Activated CD4-positive, CD25-positive, alpha-beta regulatory T cell treated with anti-CD3 and anti-CD28 coated beads, Interleukin-2, amount 50 U/mL, for 24 hours (primary cell): ENCODE measurements at places on chromosomes 2 and 18.

- ATAC-seq = no peak
Observed at GRCh38 chr2:234850818-234851217, 101.0 kb upstream of the SH3BP4 start.

DNA sequence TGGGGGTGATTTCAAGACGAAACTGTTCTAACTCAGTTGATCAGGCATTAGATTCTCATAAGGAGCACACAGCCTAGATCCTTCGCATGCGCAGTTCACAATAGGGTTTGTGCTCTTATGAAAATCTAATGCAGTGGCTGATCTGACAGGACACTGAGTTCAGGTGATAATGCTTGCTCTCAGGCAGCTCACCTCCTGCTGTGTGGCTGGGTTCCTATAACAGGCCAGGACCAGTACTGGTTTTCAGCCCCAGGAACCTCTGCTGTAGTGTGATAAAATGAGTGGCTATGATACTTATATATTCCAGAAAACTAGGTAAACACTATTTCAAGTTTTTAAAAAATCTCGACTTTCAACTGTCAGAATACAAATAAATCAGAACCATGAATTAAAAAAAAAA is 271.4 kb downstream of the GALNT13 start:
- ATAC-seq = no peak

DNA sequence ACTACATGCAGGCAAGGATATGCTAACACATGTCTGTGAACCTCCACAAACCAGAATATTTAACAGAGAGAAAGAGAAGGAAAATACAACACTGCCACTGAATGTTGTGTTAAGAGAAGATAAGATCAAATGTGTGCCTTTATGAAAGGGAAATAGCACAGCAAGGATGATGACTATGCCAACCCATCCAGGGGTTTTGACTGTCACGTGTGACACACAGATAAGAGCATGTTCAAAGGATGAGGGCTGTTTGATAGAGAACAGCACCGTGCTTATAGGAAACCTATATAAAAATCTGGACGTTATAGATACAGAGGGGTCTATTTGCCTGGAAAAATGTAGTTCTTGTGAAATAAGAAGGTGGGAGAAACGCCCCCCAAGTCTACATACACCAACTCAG is 911.8 kb downstream of the CPS1 start:
- no peak for ATAC-seq

DNA sequence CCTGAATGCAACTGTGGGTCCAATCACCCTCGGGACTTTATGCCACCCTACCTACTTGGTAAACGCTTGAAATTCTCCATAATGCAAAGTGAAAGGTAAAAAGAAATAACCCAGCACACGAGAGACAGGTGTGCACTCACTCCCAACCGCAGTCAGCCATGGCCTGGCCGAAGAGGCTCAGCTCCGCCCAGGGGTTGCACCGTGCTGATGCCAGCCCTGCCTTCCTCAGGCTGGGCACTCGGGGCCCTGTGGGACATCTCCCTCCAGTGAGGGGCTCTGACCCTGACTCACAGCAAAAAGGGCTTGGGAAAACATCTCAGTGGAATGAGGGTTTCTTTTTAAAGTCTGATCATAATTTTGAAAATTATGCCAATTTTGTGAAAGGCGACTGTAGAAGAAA is 13.3 kb downstream of the SLC66A2 start:
- ATAC-seq = no peak

DNA sequence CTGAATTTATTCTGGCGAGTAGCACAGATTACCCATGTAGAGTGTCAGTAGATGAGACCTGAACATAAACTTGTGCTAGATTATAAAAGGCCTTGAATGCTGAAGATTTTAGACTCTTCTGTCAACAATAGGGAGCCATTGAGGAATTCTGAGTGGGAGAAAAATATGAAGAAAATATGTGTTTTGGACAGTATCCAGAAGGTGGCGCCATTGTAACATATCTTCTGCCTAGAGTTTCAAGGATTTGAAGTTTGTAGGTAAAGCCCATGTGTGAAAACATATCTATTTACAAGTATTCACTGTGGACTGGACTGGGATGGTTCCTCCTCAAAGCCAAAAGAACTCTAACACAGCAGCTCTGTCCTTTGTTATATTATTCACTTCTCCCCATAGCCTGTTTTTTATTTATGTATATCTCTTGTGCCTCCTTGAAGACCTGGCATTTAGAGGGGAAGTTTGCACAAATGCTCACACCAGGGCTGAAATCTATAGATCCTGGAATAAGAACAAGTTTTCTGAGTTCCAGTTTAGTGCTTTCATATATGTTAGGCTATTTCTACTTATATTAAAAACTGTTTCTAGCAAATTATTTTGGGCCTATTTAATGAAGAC is 124.9 kb downstream of the RDH14 start:
- ATAC-seq = no peak

DNA sequence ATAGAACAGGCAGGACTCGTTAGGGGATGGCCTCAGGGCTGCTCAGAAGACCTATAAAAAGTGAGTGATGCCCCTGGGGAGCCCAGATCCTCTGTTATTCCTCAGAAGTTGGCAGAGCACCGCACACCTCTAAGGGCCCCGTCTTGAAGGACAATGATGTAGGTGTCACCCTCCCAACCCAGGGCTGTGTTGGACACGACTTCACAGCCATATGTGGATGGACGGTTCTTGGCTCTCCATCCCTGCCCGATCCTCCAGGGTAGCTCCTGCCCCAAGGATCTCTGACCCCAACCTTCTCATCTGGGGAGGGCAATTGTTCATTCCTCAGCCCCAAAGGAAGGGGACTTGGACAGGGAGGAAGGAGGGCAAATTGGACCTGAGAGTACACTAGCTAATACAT is 246.1 kb downstream of the DYSF start:
- ATAC-seq = no peak

DNA sequence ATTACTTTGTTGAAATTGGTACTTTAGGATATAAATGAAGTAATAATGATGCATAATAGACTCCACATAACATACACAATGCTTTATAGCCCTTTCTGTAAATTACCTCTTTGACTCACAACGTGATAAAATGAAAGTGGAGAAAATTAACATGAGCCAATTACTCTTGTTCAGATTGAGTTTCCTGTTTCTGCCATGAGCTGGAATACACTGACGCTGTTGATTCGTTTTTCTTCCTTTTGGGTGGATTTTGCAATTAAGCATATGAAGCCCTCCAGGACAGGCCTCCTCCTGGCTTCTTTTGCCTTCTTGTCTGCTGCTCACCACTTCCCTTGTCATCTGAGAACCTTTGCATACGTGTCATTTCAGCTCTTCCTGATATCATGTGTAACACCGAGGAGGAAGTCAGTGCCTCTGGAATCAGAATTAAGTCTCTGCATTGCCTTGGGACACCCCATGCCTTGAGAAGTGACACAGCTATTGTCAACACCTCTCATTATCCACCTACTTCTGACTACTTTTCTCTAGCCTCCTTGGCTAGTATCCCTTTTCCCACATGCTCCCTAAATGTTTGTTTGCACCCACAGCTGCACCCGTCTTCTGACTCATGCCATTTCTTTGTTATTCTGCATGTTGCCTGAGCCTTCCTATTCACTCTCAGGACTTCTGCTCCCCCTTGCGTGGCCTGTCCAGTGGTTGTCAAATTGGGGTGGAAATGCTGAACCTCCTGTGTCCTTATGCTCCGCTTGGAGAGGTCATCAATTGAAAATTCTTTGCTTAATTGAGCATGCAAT is 134.1 kb downstream of the FMNL2 start:
- ATAC-seq = no peak

GRCh38 chr2:145022666-145023333 is 502.9 kb upstream of the ZEB2 start:
- ATAC-seq = no peak

- ATAC-seq = no peak
Observed at GRCh38 chr2:21453723-21454450, 330.1 kb downstream of the TDRD15 start.

- ATAC-seq = no peak
Observed at GRCh38 chr2:33205693-33206434, 259.1 kb downstream of the LTBP1 start.

DNA sequence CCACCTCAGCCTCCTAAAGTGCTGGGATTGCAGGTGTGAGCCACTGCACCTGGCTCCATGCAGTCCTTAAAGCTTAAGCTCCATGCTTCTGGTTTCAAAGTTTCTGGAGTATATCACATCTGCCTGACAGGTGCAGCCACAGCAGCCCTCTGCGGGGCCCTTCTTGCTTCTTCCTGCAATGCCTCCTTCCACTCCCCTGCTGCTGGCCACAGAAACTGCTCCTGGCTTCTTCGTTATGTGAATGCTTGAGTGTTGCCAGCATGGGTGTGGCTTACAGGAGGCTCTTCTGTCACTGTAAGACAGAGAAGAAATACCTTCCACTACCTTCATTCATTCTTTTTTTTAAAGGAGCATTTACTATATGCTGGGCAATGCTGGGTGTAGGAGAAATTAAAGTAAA is 10.1 kb upstream of the CCBE1 start:
- ATAC-seq = no peak

DNA sequence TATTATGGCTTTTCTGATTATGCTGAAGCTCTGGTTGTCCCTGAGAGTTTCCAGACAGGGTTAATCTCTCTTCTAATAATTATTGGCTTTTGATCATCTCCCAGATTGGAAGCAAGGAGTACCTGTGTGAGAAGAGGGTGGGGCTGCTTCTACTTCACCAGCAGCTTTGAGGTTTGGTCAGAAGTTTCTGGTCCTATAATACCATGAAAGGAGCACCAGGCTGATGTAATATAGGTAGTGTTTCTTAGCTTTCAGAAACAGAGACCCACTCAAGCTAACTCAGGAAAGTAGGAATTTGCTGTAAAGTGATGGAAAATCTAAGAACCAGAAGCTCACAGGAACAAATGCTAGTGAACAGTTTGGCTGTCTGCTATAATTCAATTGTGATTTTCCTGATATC is 57.6 kb downstream of the SGPP2 start:
- ATAC-seq = no peak

- ATAC-seq = no peak
Observed at GRCh38 chr2:71779774-71780105, 326.4 kb downstream of the DYSF start.

- peak; percentile 46 for ATAC-seq
Observed at GRCh38 chr2:7984693-7985353, 697.0 kb upstream of the ID2 start.

DNA sequence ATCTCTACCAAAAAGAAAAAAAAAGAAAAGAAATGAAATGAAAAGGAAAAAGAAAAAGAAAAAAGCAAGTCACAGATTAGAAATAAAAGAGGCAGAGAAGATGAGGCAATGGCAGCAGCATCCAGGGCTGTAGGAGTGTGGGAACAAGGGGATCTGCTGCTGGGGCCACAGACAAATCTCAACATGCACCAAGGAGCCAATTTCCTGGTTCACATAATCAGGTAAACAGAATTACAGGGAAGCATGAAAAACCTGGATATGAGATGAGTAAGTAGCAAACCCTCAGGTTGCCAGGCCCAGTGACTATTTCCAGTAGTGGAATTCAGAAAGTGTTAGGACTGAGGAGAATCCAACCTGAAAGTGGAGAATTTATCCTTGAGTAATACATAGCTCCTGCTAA is 77.4 kb upstream of the ARHGAP28 start:
- no peak for ATAC-seq

DNA sequence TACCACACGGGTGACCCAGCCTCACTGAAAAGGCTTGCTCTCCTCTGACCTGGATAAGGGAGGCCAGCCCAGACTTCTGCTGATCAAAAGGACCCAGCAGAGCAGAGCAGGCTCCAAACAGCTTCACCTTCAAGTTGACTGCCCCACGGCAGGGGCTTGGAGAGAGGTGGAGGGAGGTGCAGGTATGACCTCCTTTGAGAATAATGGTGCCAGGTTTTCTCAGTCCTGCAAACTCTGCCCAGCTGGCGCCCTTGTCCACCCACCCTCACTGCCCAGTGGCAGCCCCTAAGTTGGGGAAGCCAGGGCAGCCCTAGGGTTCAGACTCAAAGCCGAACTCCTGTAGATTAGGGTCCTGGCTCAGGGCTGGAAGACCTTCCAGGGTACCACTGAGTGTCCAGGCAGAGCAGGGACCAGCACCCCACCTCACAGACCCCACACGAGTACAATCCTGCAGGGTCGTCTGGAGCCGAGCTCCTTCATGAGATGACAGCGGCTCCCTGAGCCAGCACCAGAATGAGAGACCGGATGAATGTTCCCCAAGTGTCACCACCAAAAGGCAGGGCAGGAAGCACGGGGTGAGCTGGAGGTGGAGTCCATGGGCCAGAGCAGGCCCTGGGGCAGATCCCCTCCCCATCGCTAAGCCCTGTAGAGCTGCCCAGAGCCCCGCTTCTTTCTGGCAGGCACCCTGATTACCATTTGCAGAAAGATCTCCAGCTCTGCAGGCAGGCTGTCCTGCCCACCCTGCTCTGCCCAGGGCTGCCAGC is 3.6 kb upstream of the GPC1 start:
- no peak for ATAC-seq

GRCh38 chr2:96241900-96242611 is 23.7 kb downstream of the TMEM127 start:
- peak; percentile 89 for ATAC-seq

DNA sequence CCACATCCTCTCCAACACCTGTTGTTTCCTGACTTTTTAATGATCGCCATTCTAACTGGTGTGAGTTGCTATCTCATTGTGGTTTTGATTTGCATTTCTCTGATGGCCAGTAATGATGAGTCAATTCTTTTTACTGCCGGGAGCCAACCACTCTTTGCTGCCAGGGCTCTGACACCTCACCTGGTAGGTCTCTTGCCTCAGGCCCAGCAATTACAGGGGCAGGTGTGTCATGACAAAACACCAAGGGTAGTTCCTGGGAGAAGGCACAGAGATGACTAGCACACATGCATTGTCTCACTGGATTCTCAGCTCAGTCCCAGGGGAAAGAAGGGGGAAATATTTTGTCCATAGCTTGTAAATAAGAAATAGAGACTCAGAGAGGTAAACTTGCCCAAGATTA is 122.3 kb downstream of the CHST9 start:
- ATAC-seq = no peak

- no peak for ATAC-seq
Observed at GRCh38 chr2:46458763-46459500, 20.4 kb upstream of the TMEM247 start.

- peak; percentile 61 for ATAC-seq
Observed at GRCh38 chr2:234880551-234881211, 71.1 kb upstream of the SH3BP4 start.

- no peak for ATAC-seq
Observed at GRCh38 chr2:167475791-167476190, 587.5 kb downstream of the XIRP2 start.

DNA sequence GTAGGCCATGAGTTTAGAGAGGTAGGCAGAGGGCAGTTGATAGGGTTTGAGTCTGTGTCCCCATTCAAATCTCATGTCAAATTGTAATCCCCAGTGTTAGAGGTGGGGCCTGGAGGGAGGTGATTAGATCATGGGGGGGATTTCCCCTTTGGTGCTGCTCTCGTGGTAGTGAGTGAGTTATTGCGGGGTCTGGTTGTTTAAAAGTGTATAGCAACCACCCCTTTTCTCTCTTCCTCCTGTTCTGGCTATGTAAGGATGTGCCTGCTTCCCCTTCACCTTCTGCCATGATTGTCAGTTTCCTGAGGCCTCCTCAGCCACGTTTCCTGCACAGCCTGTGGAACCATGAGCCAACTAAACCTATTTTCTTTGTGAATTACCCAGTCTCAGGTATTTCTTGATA is 25.5 kb downstream of the MARCHF4 start:
- peak; percentile 60 for ATAC-seq

- ATAC-seq = no peak
Observed at GRCh38 chr2:42809131-42809818, 16.9 kb upstream of the HAAO start.
